Activated T-helper 1 cell treated with anti-CD3 and anti-CD28 coated beads, Interleukin-12 subunit alpha, Interleukin-12 subunit beta, Interleukin-2, Interleukin-4 antibody, amounts not matched to agents 30 ng/mL and 10 ng/mL and 1 ng/mL, durations not matched to agents 14 hours and 24 hours and 36 hours (primary cell): ENCODE measurements at places on chromosomes 16 and 17. TPM values are rescaled to one million over a fixed set of nuclear protein-coding genes. Genes with fewer than 3 reads are reported as not detected.

Gene GPR139
- not detected in 2 replicates for total RNA-seq

Gene SLX1A
- total RNA-seq, result 63.2 and 66.4 TPM in 2 replicates

Gene TEKT5
- not detected in 2 replicates for total RNA-seq

Gene TMUB2
- 17.3 and 18.7 TPM in 2 replicates for total RNA-seq

Gene ACOX1
- 25.3 and 28.2 TPM in 2 replicates for total RNA-seq

Gene NETO2
- 28.0 and 29.8 TPM in 2 replicates for total RNA-seq

DNA sequence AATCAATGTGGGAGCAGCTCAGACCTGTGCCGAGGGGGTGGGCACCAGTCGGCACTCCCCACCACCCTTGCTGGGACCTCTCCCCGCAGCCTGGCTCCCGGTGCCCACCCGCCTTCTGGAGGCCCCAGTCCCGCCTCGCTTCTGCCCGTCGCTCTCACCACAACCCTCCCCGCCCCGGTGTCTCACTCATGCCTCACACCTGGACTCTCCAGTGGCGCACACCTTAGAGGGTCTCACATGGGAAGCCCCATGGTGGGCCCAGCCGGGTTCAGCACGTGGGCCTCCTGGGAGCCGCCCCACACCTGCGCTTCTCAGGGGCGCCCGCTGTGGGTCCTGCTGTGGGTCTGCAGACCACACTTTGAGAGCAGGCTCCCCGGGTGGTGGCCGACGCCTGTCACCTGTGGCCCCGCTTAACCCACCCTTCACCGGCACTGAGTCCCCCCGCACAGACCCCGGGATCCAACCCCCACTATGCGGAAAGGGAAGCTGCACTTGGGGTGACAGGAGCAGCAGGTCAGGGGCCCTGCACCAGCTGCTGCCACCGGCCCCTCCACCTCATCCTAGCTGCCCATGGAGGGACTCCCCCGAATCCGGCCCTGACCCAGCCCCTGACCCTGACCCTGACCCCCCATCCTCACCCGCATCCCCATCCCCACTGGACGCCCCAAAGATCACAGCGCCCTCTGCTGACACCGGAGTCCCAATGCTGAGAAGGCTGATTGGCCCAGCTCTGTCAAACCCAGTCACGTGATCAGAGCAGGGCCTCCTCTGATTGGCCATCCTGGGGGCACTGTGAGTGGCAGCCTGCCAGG is 27.4 kb upstream of the SLC38A10 start:
- peak; percentile 33 for DNase-seq
- H3K27me3 ChIP-seq, result no peaks in the 10 kb centered on the region
- H3K27ac ChIP-seq, result no peak overlapping the region
- no peak overlapping the region for H3K4me3 ChIP-seq

- no peaks in the 10 kb centered on the region for H3K27me3 ChIP-seq
- peak overlapping the region; percentile 96 for H3K27ac ChIP-seq
- H3K4me3 ChIP-seq, result peak overlapping the region; percentile 94
- no peak for DNase-seq
- H3K36me3 ChIP-seq, result peaks cover 21% of the 10 kb centered on the region
Measured at GRCh38 chr16:30775131-30775391, 11.9 kb downstream of the ZNF629 start.

DNA sequence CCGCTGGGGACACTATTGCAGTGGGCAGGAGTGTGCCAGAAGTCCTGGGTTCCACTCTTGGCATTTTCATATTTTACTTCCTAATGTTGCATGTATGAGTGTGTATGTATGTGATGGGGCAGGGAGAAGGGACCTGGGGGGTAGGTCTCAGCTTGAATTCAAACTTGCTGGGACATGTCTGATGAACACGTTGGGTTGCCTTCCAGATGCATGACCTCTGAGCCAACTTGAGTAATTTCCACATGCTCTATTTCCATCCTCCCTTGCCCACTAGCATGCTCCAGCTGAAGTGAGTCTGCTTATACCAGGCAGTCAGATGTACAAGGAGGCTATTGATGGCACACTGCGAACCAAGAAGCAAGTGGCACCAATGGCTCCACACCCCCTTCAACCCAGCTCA is 32.9 kb upstream of the SRSF1 start:
- H3K27ac ChIP-seq, result no peak overlapping the region
- H3K4me3 ChIP-seq, result no peak overlapping the region
- H3K27me3 ChIP-seq, result peaks cover 28% of the 10 kb centered on the region
- no peaks in the 10 kb centered on the region for H3K36me3 ChIP-seq

DNA sequence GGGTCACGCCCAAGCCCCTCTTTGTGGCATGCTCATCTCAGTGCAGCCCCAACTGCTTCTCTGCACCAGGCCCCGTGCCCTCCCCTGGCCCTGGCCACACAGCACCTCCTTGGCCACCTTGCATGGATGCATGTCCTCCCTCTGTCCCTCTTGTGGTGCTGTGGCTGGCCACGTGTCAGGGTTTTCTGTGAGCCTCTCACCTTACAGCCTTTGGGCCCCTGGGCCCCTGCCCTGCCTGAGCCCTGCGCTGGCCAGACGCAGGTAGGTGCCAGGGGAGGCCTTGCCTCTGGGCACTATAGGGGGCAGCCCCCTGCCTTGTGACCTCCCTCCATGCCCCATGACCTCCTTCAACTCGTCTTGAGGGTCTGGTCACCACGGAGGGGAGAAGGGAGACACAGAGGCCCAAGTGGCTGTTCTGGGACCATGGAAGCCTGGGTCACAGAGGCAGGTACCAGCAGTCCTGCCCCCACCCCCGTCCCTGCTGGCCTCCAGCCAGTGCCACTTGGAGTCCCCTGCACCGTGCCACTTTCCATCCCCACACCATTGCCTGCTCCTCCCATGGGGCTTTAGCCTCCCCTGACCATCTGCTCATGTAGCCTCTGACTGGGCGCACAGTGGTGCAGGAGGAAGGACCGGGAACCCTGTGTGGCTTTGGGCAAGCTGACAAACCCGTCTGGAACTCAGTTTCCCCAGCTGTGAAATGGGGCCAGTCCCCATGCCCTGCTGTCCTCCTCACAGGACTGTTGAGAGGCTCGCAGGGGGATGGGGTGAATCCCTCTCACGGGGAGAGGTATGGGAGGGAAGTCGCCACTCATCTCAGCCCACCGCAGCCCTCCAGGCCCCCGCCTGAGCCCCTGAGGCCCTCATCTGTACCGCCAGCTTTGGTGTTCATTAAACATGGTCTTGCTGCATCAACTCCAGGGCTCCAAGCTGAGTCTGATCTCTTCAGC is 11.5 kb upstream of the ATP6V0C start:
- no peak overlapping the region for H3K27ac ChIP-seq
- no peak overlapping the region for H3K4me3 ChIP-seq
- no peaks in the 10 kb centered on the region for H3K27me3 ChIP-seq

- no peak overlapping the region for H3K4me3 ChIP-seq
- H3K27ac ChIP-seq, result peak overlapping the region; percentile 79
- DNase-seq, result no peak
- peaks cover 48% of the 10 kb centered on the region for H3K36me3 ChIP-seq
Measured at GRCh38 chr17:2062571-2063183, 7.8 kb downstream of the HIC1 start.

- H3K4me1 ChIP-seq, result no peaks in the 10 kb centered on the region
- no peaks in the 10 kb centered on the region for H3K36me3 ChIP-seq
- DNase-seq, result no peak
- peaks cover 14% of the 10 kb centered on the region for H3K27me3 ChIP-seq
- H3K27ac ChIP-seq, result no peak overlapping the region
Measured at GRCh38 chr17:20961586-20961985, 81.2 kb downstream of the USP22 start.

- no peak for DNase-seq
- no peaks in the 10 kb centered on the region for H3K36me3 ChIP-seq
- no peaks in the 10 kb centered on the region for H3K27me3 ChIP-seq
- H3K27ac ChIP-seq, result no peak overlapping the region
Measured at GRCh38 chr17:33523577-33523981, 230.5 kb upstream of the ASIC2 start.

DNA sequence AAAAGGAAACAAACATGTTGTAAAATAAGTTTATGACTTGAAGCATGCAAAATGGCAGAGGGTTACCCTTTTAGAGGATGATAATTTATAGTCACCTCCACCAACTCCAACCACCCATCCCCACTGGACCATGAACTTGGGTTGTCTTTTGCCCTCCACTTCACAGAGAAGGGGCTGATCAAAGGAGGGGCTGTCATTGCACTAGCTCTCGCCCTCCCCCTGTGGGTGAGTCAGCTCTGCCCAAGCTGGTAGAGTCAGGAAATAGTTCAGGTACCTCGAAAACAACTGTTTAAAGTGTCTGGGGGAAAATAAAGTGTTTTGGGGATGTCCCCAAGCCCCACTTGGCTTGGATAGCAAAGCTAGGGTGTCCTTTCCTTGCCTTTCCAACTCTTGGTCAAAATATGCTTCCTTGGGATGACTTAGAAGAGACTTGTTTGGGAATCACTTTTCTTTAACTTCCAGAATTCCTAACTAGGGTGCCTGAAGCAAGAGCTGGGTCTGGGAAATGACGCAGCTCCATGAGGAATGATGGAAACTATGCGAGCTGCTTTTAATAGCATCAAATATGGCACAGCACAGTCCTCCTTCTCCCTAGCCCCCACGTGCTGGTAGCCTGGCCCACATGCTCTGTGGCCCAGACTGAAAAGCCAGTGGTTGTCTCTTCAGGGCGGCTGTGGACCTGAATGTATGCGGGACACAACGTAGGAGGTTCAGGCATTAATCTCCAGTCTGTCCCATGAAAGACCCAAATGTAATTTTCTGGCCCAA is 40.7 kb downstream of the TBX4 start:
- peaks cover 6% of the 10 kb centered on the region for H3K27me3 ChIP-seq
- no peak overlapping the region for H3K27ac ChIP-seq
- no peaks in the 10 kb centered on the region for H3K4me1 ChIP-seq
- no peaks in the 10 kb centered on the region for H3K36me3 ChIP-seq

DNA sequence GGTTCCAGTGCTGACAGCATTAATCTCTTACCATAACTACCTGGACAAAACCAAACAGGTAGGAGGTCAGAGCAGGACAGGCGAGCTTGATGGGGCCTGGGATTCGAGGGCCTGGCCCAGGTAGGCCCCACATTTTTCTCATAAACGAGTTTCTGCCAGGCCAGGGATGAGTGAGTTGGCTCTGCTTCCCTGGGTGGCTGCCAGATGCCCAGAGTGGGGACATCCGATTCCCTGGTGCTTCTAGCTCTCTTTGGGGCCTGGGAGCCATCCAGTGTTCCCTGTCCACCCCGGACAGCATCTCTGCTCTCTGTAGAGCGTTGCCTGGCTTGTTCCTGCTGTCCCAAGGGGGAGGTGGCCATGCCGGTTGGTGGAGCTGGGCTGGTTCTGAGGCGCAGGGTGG is 25.1 kb downstream of the TSC2 start:
- H3K4me1 ChIP-seq, result no peaks in the 10 kb centered on the region

GRCh38 chr17:56144223-56144622 is 9.1 kb upstream of the ANKFN1 start:
- H3K36me3 ChIP-seq, result no peaks in the 10 kb centered on the region
- no peak overlapping the region for H3K27ac ChIP-seq
- peaks cover 7% of the 10 kb centered on the region for H3K27me3 ChIP-seq
- DNase-seq, result no peak
- no peaks in the 10 kb centered on the region for H3K4me1 ChIP-seq

- no peaks in the 10 kb centered on the region for H3K27me3 ChIP-seq
- H3K4me1 ChIP-seq, result peaks cover 35% of the 10 kb centered on the region
- DNase-seq, result peak; percentile 60
Measured at GRCh38 chr16:86664522-86665318, 86.4 kb downstream of the FOXL1 start.

DNA sequence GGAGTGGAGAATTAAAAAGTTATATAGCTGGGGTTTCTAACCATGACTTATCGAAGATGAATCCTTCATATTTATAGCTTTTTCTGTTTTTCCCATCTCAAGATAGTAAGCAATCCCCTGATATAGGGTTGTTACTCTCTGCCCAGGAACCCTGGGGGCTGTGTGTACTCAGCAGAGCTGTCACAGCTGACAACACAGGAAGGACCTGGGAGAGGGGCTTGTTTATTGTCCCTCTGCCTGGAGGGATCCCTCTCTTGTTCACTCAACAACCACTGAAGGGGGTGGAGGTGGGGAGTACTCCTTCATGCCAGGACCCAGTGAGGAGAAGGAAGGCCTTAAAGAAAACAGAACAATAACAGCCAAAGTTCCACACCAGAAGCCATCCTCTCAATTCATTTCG is 19.8 kb downstream of the ASIC2 start:
- no peak for DNase-seq
- no peaks in the 10 kb centered on the region for H3K27me3 ChIP-seq
- no peaks in the 10 kb centered on the region for H3K4me1 ChIP-seq
- H3K27ac ChIP-seq, result no peak overlapping the region
- no peak overlapping the region for H3K4me3 ChIP-seq

DNA sequence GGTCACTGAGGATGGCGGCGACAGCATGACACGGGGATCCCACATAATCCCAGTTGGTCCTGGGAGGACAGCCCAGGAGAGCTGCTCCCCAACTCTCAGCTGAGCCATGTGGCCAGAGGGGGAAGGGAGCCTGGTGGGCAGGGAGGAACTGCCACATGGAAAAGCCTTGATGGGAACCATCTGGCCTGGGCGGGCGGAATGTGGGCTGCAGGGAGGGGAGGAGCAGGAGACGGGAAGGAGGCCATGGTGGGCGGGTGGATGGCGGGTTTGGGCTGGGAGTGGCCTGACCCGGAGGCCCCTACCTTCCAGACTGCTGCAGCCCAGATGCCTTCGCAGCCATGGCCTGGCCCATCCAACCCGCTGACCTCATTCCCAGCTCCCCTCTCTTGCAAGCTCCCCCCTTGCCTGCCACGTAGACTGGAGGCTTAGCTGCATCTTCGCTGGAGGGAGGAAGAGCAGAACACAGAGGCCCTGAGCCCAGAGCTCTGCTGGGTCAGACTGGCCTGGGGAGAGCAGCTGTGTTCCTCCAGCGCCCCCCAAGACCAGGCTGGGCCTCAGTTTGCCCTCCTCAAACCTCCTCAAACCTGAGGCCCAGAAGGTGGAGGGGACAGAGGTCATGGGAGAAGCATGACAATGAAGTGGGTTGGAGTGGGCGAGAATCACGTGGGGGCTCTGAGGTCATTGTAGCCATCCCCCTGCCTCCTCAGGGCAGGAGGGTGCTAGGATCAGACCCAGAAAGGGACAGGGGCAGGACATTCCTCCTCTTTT is 8.2 kb upstream of the COL1A1 start:
- H3K4me1 ChIP-seq, result peaks cover 17% of the 10 kb centered on the region
- no peaks in the 10 kb centered on the region for H3K36me3 ChIP-seq
- no peak for DNase-seq
- no peak overlapping the region for H3K4me3 ChIP-seq

- H3K27me3 ChIP-seq, result peaks cover 8% of the 10 kb centered on the region
- no peak overlapping the region for H3K4me3 ChIP-seq
- DNase-seq, result no peak
- H3K36me3 ChIP-seq, result no peaks in the 10 kb centered on the region
- H3K4me1 ChIP-seq, result no peaks in the 10 kb centered on the region
Measured at GRCh38 chr17:81333616-81334368, 38.7 kb upstream of the SLC38A10 start.

DNA sequence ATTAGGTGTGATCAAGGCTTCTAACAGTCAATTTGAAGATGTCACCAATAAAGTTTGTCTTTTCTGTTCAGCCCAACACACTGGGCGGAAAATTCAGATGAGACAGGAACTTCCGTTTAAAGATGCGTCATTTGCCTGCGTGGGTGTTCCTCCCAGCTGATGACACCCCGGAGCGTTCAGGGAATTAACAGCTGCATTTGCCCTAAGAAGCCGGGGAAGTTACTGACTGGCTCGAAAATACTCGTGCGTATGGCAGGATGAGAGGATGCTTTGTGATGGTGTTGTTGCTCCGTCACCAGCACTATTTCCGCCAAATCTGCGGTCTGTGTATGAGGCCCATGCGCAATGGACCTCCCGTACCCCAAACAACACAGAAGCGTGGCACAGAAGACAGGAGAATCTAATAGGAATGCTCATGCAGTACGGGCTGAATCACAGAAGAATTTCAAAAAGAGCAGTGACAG is 11.9 kb upstream of the PVALEF start:
- no peak overlapping the region for H3K27ac ChIP-seq
- H3K36me3 ChIP-seq, result no peaks in the 10 kb centered on the region
- H3K4me3 ChIP-seq, result no peak overlapping the region
- peaks cover 6% of the 10 kb centered on the region for H3K27me3 ChIP-seq
